ENCODE measurements at places on chromosomes 16 and 17. TPM values are rescaled to one million over a fixed set of nuclear protein-coding genes. Genes with fewer than 3 reads are reported as not detected.

ASGR1 gene
- total RNA-seq, result 1.5 TPM

CCL3 gene
- total RNA-seq, result not detected

TNP2 gene
- total RNA-seq, result not detected

ERI2 gene
- 16.3 TPM for total RNA-seq

WSCD1 gene
- total RNA-seq, result 3.2 TPM

PMP22 gene
- total RNA-seq, result 323 TPM

TBC1D3 gene
- total RNA-seq, result not detected

ATAD5 gene
- 4.3 TPM for total RNA-seq

ST3GAL2 gene
- 26.2 TPM for total RNA-seq

PHF23 gene
- total RNA-seq, result 94.3 TPM

CALB2 gene
- total RNA-seq, result 6.6 TPM

CDH1 gene
- total RNA-seq, result 4.2 TPM

IL34 gene
- total RNA-seq, result 0.74 TPM

HEATR9 gene
- total RNA-seq, result not detected

PNMT gene
- total RNA-seq, result not detected

CA5A gene
- total RNA-seq, result not detected

EEF2KMT gene
- total RNA-seq, result 29.9 TPM

KLHL10 gene
- total RNA-seq, result 0.10 TPM

SLC22A31 gene
- 2.1 TPM for total RNA-seq

MPO gene
- not detected for total RNA-seq

MT1M gene
- not detected for total RNA-seq

NLK gene
- 12.5 TPM for total RNA-seq

ABAT gene
- total RNA-seq, result 0.55 TPM

TM4SF5 gene
- total RNA-seq, result 0.64 TPM

MT1A gene
- total RNA-seq, result 15.7 TPM

SCIMP gene
- not detected for total RNA-seq

PLXDC1 gene
- total RNA-seq, result 0.81 TPM

TIMP2 gene
- 207 TPM for total RNA-seq

RNU2-1 gene
- total RNA-seq, result not detected

NXPH3 gene
- total RNA-seq, result 0.46 TPM

TNRC6C gene
- 2.4 TPM for total RNA-seq

GINS3 gene
- total RNA-seq, result 24.6 TPM

ACBD4 gene
- 8.9 TPM for total RNA-seq

RDM1 gene
- 2.4 TPM for total RNA-seq

RND2 gene
- 0.12 TPM for total RNA-seq

TSPAN10 gene
- 4.4 TPM for total RNA-seq

BAHCC1 gene
- total RNA-seq, result 15.9 TPM

AHSP gene
- not detected for total RNA-seq

FOXL1 gene
- total RNA-seq, result 1.3 TPM

CD300H gene
- total RNA-seq, result not detected

SLFN14 gene
- total RNA-seq, result not detected

CD300C gene
- total RNA-seq, result 0.15 TPM

SPN gene
- not detected for total RNA-seq

P2RX5 gene
- total RNA-seq, result 23.6 TPM

SEZ6L2 gene
- 24.4 TPM for total RNA-seq

ZNF207 gene
- 252 TPM for total RNA-seq

SLC6A2 gene
- not detected for total RNA-seq

PTX4 gene
- not detected for total RNA-seq

PSMD3 gene
- total RNA-seq, result 175 TPM

NHLRC4 gene
- 0.21 TPM for total RNA-seq

TEKT3 gene
- total RNA-seq, result 0.19 TPM

TNRC6A gene
- total RNA-seq, result 31.3 TPM

FBXW10 gene
- 0.95 TPM for total RNA-seq

TEX14 gene
- 0.14 TPM for total RNA-seq

Data from A549 treated with DMSO at 1 μM for 4 hours (cell line).